ENCODE measurements at places on chromosomes 4 and X.

GRCh38 chr4:3362431-3363287 lies 69.8 kb downstream of the RGS12 start:
- DNase-seq = no peak

GRCh38 chr4:113478032-113478431 lies 283.5 kb downstream of the CAMK2D start:
- no peak for DNase-seq

DNA sequence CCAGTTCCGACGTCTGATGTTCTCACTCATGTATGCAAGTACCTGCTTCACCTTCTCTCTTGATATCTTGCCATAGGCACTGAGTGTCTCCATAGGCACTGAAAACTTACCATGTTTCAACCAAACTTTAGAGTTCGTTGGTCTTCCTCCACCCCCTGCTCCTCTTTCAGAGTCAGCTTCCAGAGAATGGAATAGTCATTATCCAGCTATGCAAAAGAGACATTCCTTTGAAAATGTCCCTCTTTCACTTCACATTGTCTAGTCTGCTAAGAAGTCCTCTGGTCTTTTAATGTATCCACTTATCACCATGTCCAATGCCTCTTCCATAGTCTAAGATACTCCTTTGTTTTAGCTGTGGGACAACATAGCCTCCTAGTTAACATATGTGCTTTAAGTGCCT lies 566.0 kb upstream of the TENM3 start:
- no peak for DNase-seq

DNA sequence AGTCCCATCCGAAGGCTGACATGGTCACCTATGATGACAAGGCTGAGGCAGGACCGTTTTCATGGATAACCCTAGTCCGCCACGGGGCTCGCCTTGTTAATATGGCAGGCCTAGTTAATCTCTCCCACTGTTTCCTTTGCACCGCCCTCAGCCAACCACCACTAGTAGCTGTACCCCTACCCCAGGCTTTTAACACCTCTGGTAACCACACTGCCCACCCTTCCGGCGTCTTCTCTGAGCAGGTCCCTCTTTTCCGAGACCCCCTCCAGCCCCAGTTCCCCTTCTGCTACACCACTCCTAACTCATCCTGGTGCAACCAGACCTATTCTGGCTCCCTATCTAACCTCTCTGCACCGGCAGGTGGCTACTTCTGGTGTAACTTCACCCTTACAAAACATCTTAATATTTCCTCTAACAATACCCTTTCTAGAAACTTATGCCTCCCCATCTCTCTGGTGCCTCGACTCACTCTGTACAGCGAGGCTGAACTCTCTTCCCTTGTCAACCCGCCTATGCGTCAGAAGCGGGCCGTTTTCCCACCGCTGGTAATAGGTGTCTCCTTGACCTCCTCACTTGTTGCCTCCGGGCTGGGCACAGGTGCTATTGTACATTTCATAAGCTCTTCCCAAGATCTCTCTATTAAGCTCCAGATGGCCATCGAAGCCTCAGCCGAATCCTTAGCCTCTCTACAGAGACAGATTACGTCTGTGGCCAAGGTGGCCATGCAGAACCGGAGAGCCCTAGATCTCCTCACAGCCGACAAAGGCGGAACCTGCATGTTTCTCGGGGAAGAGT lies 964.4 kb downstream of the RPA4 start:
- no peak for DNase-seq

DNA sequence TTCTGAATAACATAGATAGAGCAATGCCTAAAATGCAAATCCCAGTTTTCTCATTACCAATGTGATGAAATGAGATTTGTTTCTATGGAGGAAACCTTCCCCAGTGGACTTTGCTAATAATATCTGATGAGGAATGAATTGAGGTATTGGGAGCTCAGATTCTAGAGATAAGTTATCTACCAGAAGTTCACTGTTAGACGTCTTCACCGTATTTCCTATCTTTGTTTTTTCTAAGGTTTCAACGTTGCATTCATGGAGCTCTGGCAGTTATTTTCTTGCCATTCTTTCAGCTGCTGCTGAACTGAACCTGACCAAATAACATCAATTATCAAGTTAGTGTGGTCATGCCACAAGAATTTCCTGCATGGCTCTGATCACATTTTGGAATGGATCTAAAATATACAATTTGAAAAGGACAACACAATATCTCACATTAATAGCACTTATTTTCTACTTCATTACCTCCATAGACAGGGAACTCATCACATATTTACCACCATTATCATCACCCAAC lies 511.8 kb upstream of the LCORL start:
- DNase-seq = no peak

DNA sequence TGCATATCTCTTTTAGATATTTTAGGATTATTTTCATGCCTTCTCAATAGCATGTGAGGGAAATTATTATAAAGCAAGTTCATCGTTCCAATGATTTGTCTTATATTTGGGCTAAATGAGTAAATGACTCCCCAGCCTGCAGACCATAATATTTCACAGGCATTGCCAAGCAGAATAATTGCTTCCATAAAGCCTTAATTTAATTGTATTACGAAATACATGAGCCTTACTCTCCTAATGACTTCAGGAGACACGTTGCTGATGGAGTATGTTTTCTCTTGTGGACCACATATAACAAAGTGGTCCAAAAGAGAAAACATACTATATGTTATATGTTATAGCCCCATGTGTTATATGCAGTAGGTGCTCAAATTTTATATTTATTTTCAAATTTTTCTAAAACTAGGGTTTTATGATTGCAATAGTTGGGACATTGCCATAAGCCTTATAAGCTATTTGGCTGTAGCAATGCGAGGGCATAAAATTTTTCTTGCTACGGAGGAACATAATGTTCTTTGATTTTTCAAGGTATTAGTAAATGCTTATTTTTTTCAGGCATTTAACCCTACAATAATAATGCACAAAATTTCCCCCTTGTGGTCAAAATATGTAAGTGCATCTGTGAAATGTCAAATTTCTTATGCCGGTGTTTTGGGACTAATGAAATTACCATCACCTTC lies 26.2 kb upstream of the TMPRSS11D start:
- DNase-seq = peak; percentile 37

- peak; percentile 49 for DNase-seq
Measured at GRCh38 chr4:81040012-81040659, 9.6 kb downstream of the BMP3 start.

- no peak for DNase-seq
Measured at GRCh38 chrX:36861601-36862000, 146.6 kb upstream of the FAM47C start.
